Hindlimb muscle (tissue), 1 donor: ENCODE measurements at places on chromosomes 3 and 15.

DNA sequence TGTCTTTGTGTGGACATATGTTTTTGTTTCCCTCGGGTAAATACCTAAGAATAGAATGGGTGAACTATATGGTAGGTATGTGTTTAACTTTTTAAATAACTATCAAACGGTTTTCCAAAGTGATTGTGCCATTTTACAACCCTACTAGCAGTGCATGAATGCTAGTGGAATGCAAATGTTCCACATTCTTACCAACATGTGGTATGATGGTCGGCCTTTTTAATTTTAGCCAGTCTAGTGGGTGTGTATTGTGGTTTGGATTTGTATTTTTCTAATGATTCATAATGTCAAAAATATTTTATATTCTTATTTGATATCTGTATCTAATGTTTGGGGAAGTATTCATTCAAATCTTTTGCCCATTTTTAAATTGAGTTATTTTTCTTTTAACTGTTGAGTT is 68.2 kb upstream of the SMAD3 start:
- no peak for DNase-seq

DNA sequence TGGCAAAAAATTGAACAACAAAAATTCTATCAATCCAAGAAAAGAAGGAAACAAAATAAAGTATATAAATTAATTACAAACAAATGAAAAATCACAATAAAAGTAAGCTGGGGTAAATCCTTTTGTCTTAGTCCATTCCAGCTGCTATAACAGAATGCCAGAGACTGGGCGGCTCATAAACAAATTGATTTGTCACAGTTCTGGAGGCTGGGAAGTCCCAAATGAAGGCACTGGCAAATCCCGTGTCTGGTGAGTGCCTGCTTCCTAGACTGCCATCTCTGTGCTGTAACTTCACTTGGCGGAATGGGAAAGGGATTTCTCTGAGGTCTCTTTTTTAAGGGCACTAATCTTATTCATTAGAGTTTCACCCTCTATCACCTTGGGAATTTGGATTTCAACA is 53.6 kb upstream of the RPL35A start:
- DNase-seq = no peak

DNA sequence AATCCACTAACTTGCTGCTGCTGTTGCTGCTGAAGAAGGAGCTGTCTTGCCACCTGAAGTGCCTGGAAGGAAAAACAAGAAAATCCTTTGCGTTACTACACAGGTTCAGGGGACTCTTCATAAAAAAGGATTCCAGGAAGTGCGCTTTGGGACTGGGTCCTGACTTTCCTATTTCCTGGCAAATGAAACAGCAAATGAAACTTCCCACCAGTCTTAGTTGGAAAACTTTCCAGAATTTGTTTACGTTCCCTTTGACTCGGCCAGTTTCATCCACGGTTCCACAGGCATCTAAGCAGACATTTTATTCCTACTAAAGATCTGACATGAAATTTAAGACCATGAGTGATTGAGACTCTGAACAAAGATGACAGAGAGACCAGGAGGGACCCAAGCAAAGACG is 471.0 kb downstream of the FOXP1 start:
- no peak for DNase-seq

GRCh38 chr15:73926219-73927002 is at the start of gene LOXL1:
LOXL1 (plus strand) TSS chr15:73926462; CDS start chr15:73926784, 322 bp downstream.
- peak; percentile 78 for DNase-seq

DNA sequence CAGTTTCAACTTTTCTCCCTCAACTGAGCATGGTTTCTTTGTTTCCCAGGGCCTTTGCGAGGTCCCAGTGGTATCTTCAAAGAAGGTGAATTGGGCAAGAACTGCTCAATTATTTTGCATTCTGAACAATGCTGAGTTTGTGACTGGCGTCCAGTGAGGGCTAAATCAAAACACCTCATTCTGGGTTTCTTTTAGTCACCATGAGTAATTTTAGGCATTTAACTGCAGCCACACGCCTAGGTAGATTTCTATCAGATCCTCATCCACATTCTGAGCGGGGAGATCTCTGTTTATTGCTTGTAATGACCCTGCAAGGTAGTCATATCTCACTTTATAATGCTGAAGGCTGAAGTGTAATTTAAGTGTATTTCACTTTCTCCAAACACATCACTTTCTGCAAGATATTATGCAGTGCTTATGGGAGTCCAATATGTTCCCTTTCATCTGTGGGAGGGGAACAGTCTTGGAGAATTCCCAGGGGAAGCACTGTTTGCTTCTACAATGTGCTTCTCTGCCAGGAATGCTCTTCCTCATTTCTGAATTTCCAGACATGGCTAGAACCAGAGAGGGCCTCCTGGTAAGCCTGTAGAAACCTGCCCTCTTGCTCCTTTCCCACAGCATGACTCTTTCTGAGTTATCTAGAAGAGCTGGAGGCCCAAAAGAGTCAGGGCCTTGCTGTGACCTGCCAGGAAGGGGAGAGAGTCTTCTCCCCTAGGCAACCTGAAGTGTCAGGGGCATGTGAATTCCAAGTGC is 91.7 kb downstream of the FRMD4B start:
- peak; percentile 11 for DNase-seq

DNA sequence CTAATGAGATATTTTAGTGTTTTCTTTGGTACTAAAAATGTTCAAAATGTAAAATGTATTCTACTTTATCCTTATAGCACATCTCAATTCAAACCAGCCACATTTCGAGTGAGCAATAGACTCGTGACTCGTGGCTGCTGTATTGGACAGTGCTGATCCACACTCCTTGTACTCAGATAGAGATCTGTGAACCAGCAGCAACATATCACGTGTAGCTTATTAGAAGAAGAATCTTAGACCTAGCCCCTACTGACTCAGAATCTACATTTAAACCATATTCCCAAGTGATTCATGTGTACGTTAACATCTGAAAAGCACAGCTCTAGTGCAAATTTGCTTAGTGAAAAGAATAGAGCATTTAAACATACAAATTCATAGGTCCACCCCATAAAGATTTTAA is 130.9 kb downstream of the IL1RAP start:
- DNase-seq = no peak

GRCh38 chr3:100360757-100361496 is 26.4 kb downstream of the NIT2 start:
- no peak for DNase-seq

DNA sequence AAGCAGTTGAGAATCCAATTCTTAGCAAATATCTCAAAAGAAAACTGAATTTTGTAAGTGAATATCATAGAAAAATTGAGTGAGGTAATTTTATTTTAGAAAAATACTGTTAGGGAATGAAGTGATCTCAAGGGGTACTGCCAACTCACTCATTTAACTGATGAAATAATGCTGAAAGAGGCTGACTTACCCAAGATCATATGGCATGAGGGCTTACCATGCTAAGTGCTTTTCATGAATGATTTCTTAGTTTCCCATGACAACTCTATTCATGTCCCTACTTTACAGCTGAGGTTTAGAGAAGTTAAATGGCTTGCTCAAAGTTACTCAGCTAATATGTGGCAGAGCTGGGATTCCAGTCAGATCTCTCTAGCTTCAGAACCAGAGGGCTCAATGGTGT is 30.6 kb downstream of the CCDC14 start:
- no peak for DNase-seq

GRCh38 chr3:33883951-33884561 is 85.6 kb downstream of the PDCD6IP start:
- DNase-seq = no peak

DNA sequence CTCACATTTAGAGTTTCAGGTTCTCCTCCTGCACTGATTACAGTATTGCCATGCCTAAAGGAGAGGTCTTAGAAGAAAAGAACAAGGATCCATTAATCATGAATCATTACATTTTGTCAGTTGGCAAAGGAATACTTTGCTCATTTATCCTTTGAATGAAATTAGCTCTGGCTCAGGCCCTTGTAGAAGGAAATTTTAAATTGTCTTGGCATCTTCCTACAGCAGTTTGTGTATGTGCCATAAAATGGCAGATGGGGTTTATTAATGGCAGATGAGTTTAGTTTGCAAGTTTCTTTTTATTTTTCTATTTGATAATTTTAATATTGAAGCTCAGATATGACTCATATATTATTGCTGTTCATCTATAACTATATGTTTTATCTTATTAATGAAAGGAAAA is 181.2 kb upstream of the EPHA3 start:
- no peak for DNase-seq

DNA sequence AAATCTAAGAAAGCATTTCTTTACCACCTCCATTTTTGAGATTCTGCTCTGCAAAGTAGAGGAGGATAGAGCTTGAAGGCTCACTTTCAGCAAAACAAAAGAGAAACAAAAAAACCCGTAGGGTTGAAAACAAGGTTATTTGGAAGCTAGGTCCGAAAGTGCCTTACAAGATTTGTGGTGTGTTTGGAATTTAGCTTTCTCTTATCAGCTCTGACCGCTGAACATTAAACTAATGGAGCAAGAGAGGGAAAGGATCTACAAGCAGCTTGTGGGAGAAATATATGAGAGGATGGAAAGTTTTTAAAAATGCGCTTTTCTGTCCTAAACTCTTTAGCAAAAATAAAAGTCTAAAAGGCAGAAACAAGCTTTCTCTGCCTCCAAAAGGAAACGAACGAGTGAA is 545.5 kb downstream of the NTRK3 start:
- no peak for DNase-seq

DNA sequence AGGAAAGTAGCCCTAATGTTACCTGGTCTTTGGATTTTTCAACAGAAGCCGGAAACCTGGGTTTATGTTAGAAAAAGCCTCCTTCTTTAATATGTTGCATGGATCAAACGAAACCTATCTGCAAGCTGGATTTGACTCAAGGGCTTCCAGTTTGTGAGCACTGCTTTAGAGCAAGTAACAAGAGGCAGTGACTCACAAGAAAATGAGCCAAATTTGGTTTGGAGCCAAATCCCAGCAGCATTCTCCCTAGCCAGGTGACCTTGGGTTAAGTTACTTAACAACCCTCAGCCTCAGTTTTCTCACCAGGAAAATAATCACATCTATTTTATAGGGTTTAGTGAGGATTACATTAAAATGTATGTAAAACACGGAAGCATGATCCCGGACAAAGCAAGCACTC is 215.2 kb upstream of the PRICKLE2 start:
- no peak for DNase-seq

GRCh38 chr15:60883691-60884640 is 345.1 kb downstream of the RORA start:
- DNase-seq = no peak

DNA sequence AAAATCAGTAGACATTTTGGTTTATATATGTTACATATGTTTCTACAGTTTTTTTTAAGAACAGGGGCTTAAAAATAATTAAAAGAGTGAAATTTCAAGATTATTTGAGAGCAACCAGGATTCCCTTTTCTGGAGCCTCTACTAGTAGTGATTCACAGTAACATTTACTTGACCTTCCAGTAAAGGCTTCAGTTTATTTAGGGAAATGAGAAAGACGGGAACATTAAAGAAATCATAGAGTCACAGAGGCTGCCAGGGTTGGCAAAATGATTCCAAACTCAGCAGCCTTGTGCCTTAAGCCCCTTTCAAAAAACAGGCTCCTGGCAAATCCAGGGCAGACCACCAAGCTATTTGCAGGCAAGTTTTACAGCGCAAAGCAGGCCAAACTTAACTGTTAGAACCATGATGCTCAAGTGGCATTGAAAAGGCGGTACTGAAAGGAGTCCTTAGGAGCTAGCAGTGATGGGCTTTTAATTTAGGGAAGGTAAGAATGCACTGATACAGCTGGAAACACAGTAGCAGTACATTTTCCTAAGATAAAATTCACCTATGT is 201.1 kb upstream of the ADAMTS9 start:
- no peak for DNase-seq

DNA sequence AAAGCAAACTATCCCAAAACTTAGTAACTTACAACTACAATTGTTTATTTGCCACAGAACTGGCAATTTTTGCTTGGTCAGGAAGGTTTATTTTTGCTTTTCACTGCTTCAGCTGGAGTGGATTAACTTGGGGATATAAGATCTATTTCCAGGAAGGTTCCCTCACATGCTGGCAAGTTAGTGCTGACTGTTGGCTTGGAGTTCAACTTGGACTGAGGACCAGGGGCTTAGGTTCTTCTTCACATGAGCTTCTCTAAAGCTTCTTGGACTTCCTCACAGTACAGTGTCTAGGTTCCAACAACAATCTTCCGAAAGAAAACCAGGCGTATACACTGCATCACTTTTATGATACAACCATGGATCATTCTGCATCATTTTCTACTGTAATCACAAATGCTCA is 264.4 kb downstream of the CHL1 start:
- DNase-seq = no peak

- no peak for DNase-seq
Measured at GRCh38 chr15:40242213-40242599, 3.3 kb downstream of the PAK6 start.

- DNase-seq = no peak
Measured at GRCh38 chr3:41863024-41863423, 98.9 kb downstream of the ULK4 start.

GRCh38 chr3:182632077-182632393 is 161.3 kb upstream of the ATP11B start:
- no peak for DNase-seq

- no peak for DNase-seq
Measured at GRCh38 chr3:40387001-40387894, at the start of gene ENTPD3. ENTPD3 (plus strand) TSS chr3:40387184; CDS start chr3:40388058, 874 bp downstream.

- no peak for DNase-seq
Measured at GRCh38 chr3:37620071-37620635, 241.5 kb upstream of the CTDSPL start.

GRCh38 chr3:66378256-66378655 is 122.6 kb downstream of the LRIG1 start:
- no peak for DNase-seq

GRCh38 chr3:17158941-17159682 is 274.4 kb downstream of the PLCL2 start:
- DNase-seq = no peak
